ENCODE measurements at places on chromosomes 2 and 18. TPM values are rescaled to one million over a fixed set of nuclear protein-coding genes. Genes with fewer than 3 reads are reported as not detected.

COL4A3 gene
- 1.6 TPM for total RNA-seq

SEH1L gene
- 24.7 TPM for total RNA-seq

CD8A gene
- total RNA-seq = 0.60 TPM

CXCR1 gene
- not detected for total RNA-seq

ATL2 gene
- 54.9 TPM for total RNA-seq

INHA gene
- 0.39 TPM for total RNA-seq

COLEC11 gene
- 0.70 TPM for total RNA-seq

LRP1B gene
- total RNA-seq = not detected

RRM2 gene
- total RNA-seq = 242 TPM

SLC35F5 gene
- 42.5 TPM for total RNA-seq

GAREM2 gene
- 5.6 TPM for total RNA-seq

BUB1 gene
- total RNA-seq = 44.2 TPM

OSBPL6 gene
- 7.4 TPM for total RNA-seq

RESP18 gene
- not detected for total RNA-seq

RNU2-63P gene
- not detected for total RNA-seq

PPP1R1C gene
- 2.6 TPM for total RNA-seq

MYOM1 gene
- total RNA-seq = 0.30 TPM

PROKR1 gene
- total RNA-seq = not detected

IL36RN gene
- 0.21 TPM for total RNA-seq

KRTCAP3 gene
- total RNA-seq = not detected

TEX51 gene
- total RNA-seq = not detected

CCT4 gene
- 307 TPM for total RNA-seq

SMYD1 gene
- total RNA-seq = not detected

FZD7 gene
- 6.4 TPM for total RNA-seq

TPO gene
- total RNA-seq = not detected

PAX3 gene
- total RNA-seq = not detected

UCN gene
- total RNA-seq = 1.2 TPM

MARCO gene
- total RNA-seq = 0.08 TPM

EML6 gene
- total RNA-seq = 1.5 TPM

DNAJC5G gene
- not detected for total RNA-seq

ARHGAP15 gene
- not detected for total RNA-seq

ZNG1B gene
- total RNA-seq = 43.7 TPM

CTIF gene
- 14.5 TPM for total RNA-seq

TMEM182 gene
- 3.4 TPM for total RNA-seq

MYO5B gene
- 9.4 TPM for total RNA-seq

SPEG gene
- 10.4 TPM for total RNA-seq

IDH1 gene
- 83.1 TPM for total RNA-seq

OSR1 gene
- 6.6 TPM for total RNA-seq

VWA3B gene
- total RNA-seq = 0.33 TPM

LAMA1 gene
- total RNA-seq = 0.06 TPM

REG3A gene
- total RNA-seq = not detected

TNFAIP6 gene
- total RNA-seq = 1.2 TPM

UGT1A7 gene
- total RNA-seq = 4.0 TPM

MEIS1 gene
- 1.2 TPM for total RNA-seq

CNTNAP5 gene
- total RNA-seq = not detected

ANO7 gene
- total RNA-seq = 1.9 TPM

ACTR2 gene
- 168 TPM for total RNA-seq

HOXD1 gene
- total RNA-seq = 0.06 TPM

FIGN gene
- total RNA-seq = 2.0 TPM

SLC16A14 gene
- 0.83 TPM for total RNA-seq

HJURP gene
- 61.5 TPM for total RNA-seq

NGEF gene
- total RNA-seq = 20.3 TPM

Data from A549 treated with Mapracorat at 1 μM for 4 hours (cell line).